ENCODE measurements at places on chromosomes 16 and 17.

DNA sequence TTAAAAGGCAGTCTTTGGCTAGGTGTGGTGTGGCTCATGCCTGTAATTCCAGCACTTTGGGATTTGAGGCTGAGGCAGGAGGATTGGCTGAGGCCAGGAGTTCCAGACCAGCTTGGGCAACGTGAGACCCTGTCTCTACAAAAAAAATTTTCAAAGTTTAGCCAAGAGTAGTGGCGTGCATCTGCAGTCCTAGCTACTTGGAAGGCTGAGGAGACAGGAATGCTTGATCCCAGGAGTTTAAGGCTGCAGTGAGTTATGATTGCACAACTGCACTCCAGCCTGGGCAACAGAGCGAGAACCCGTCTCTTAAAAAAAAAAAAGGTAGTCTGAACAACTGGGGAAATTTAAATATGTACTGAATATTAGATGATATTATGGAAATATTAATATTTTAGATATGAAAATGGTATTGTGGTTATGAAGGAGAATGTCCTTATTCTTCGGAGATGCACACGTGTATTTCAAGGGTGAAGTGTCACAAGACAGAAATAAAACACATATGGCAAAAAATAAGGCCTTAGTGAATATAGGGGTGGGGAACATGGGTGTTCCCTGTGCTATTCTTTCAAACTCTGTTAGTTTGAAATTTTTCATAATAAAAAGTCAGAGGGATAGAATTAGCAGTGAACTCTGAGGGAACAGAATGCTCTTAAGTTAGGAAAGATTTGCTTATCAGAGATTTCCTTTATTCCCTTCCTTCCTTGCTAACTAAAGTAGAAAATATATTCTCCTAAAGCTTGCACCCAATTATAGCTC is 144.7 kb downstream of the CDK5R1 start:
- no peak for DNase-seq

GRCh38 chr17:43543771-43544575 is 2.2 kb downstream of the ETV4 start:
- DNase-seq: no peak

DNA sequence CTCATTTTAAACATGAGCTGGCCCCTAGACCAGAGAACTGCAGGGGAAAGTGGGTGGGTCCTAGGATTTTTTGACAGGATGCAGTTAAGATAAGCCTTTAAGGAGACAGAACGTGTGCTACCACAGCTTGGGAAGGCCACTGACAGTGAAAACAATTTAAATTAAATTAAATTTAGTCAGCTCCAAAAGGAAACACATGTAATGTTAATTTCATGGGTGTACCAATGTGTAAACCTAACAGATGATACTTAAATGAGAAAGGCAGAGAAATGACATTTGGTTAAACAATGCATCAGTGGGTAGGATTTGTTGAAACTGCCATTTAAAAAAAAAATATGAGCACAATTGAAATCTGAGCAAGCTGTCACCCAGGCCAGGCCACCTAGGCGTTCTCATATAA is 250.8 kb downstream of the XYLT1 start:
- DNase-seq: no peak

GRCh38 chr16:75203096-75203495 is 3.9 kb downstream of the CTRB2 start:
- no peak for DNase-seq

DNA sequence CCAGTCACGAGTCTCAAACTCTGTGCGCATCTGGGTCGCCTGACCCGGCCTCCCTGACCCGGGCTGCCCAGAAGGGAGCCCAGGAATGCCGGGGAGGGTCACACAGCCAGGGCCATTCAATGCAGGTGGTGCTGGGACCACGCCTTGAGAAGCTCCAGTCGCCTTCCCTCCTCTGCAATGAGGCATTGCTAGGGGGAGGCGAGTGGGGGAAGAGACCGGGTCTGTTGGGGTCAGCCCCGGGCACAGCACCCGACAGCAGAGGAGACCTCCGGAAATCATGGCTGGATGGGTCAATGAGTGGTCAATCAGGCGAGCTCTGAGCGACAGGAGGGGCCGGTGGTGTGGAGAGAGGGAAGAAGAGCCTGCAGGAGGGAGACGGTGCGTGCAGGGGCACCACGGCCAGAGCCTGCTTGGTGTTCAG is 13.3 kb downstream of the JPH3 start:
- no peak for DNase-seq

DNA sequence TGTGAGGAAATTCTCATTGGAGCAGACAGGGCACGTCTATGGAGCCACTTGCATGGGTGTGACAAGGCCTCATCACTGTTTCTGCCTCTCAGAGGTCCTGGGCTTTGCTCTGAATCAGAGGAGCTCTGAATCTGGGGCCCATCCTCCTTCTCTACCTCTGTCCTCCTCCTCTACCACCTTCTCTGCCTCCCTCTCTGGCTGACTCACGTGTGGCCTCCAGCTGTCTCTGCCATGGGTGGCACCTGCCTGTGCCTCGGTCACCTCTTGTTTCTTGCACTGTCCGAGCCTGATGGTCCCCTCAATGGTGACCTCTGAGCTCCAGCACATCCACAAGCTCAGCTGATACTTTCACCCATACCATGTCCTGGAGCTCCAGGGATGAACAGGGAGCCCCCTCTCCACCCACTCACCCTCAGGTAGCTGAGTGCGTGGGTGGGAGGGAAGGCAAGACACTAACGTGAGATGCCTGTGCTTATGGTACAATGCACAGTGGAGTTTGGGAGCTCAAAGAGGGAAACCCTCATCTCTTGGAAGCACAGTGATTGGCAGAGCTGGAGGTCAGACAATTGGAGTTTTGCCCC is 116.4 kb upstream of the CRHR1 start:
- no peak for DNase-seq

DNA sequence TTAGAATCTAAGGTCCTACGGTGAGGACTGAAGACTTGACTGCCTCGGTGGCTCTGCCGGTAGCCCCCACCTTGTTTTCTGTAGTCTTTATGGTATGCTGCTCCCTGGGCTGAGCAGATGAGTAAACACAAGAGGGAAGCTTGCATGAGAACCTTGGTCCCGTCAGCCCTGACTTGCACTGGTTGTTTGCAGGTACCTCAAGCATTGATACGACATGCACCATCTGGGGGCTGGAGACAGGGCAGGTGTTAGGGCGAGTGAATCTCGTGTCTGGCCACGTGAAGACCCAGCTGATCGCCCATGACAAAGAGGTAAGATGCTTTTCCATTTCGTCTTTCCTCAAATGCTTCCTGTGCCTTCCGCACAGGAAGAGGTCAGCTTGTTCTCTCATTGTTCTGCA is 21.1 kb upstream of the TACO1 start:
- DNase-seq: no peak

- DNase-seq: no peak
Measured at GRCh38 chr17:70050931-70051330, 24.1 kb upstream of the KCNJ16 start.

GRCh38 chr16:8714807-8715206 is 40.4 kb downstream of the ABAT start:
- DNase-seq: no peak

- no peak for DNase-seq
Measured at GRCh38 chr17:18261146-18261515, 669 bp downstream of the MIEF2 start.

Measured in anterior cingulate cortex (tissue), 58 donors.